Stimulated activated CD4-positive, alpha-beta T cell treated with anti-CD3 and anti-CD28 coated beads, Interleukin-1b, Interleukin-23, amount 100 ng/mL, for 1 hour (primary cell): ENCODE measurements at places on chromosomes 2 and 18.

DNA sequence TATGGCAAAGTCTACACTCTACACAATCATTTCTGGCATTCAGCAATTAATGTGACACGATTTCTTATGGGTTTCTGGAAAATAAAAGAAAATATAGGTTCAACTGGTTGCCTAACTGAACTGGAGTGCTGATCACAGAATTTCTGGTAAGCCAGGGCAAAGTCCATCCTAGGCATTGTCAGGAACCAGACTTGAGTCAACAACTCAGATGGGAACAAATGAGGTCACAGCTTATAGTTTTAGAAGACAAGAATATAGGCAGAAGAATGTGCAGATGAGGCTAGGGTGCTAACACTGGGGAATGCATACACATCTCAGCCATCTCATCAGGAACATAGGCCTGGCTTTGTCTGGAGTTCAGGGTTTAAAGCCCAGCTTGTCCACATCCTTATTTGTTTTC, 317.2 kb upstream of the ID2 start:
- no peak for DNase-seq

- no peak for DNase-seq
Measured at GRCh38 chr18:12278741-12279682, 24.9 kb downstream of the CIDEA start.

- DNase-seq: no peak
Measured at GRCh38 chr2:121359716-121360565, 74.9 kb upstream of the TFCP2L1 start.

- DNase-seq: no peak
Measured at GRCh38 chr2:84986018-84986417, 15.1 kb downstream of the KCMF1 start.

- DNase-seq: no peak
Measured at GRCh38 chr2:128623776-128624761, 305.4 kb upstream of the HS6ST1 start.

DNA sequence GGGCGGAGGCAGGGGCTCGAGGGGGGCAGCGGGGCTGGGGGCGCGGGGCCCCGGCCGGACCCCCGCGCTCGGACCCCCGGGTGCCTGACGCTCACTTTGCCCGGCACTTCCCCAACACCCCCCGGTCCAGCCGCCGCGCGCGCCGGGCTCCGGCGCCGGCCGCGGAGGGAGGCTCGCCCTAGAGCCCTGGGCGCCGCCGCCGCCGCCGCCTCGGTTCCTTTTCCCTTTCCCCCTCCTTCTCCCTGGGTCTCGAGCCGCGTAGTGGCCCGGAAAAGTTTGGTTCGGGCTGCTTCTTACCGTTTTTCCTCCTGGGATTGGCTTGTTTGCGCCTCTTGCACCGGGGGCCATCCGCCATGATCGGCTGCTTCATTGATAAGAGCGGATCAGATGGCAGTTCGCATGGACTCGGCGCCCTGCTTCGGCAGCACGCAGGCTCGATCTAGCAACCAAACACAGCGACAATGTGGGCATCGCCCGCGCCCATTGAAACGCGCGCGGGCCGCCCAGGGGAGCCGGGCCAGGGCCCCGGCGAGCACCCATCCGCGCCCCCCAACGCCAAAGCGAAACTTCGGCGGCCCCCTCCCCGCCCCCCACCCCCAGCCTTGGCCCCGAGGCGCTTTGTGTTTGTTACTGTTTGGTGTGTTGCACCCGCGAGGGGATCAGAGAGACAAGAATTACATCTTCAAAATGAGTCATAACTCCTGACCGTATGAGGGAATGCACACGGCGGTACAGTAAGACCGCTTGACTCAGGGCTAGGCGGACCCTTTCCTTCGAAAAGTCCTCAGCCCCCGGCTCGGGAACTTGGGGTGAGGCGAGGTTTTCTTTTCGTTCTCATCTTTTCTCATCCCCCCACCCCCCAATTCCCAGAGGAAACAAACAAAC, 2.7 kb downstream of the ZEB2 start:
- no peak for DNase-seq

GRCh38 chr2:62604336-62604735, 98.3 kb upstream of the TMEM17 start:
- DNase-seq: no peak

- no peak for DNase-seq
Measured at GRCh38 chr2:220682616-220683015, 889.5 kb downstream of the EPHA4 start.

DNA sequence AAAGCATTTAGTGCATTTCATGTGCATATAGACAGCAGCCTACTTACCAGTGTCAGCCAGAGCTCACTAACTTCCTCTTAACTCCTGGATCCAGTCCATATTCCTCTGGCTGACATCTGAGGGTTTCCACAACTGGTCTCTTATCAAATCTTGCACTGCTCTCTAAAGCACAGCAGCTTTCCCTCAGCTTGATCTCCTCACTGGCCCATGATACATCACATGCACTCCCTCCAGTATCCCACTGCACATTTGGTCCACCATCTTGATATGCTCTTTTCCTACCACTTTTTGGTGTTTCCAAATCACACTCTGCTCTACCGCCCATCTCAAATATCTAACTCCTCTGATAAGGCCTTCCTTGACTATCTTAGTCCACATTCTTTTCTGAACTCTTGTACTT, 105.0 kb upstream of the ZFP36L2 start:
- DNase-seq: no peak

DNA sequence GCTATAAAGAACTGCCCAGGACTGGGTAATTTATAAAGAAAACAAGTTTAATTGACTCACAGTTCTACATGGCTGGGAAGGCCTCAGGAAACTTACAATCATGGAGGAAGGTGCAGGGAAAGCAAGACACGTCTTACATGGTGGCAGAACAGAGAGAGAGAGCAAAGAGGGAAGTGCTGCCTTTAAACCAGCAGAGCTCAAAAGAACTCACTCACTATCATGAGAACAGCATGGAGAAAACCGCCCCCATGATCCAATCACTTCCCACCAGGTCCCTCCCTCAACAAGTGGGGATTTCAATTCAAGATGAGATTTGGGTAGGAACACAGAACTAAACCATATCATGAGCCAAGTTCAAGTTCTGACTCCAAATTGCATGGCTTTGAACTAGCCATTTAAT, 62.8 kb upstream of the PPP1CB start:
- no peak for DNase-seq

DNA sequence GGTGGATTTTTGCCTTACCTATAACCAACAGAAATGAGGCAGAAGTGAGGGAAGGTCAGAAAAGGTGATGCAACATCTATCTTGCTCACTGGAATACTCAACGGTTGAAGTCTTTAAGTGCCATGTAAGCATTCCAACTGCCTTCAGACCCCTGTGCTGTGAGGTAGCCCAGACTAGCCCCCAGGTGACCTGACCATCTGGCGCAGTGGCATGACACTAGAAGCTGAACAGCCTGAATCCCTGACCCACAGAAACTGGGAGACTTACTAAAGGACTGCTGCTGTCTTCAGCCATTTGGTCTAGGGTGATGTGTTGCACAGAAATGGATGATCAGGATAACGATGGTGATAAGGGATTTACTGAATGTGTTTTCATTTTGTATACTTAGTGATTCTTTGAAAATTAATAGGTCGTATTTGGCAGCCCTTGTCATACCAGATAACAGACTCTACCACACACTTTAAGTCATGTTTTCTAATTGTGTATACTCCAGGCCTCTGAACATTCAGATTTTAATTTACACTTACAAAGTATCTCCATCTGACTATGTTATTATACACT, 161.5 kb downstream of the STK39 start:
- DNase-seq: no peak

DNA sequence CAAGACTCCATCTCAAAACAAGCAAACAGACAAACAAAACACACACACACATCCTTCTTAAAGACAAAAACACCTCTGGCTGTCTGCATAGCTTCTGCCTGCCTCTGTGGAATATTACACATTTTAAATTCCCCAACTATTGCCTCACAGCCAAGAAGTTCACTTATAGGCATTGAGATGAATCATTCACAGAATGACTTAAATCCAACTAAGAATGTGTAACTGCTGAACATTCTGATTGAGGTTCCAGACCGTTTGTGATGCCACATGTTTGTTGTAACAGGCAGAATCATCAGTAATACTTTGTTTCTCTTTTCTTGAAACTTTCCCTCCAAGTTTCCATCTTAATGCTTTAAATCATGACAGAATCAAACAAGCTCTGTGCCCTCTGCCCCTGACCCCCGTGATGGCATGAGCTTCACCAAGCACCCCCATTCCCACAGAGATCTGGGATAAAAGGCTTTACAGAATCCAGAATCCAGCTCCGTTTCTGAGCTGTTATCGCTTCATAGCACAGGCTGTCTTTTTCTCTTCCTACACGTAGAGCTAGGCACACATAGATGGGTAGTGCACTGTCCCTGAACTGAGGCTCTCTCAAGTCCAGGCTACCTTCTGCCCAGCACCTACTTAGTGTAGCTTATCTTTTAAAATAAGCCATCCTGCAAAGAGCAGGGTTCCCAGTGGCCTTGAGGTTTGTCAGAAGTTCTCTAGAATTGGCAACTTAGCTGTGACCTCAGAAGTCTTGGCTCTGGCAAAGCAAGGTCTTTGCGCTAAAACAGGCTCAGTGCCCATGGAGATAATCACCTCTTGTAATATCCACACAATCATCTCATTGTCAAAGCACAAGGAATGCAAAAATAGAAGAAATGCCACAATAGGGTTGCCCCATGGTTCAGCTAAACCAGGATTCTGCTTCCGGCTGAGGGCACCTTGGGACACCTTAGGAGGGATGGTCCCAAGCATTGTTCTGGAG, 32.9 kb downstream of the EPAS1 start:
- no peak for DNase-seq
